ENCODE measurements at places on chromosomes 2 and 18. TPM values are rescaled to one million over a fixed set of nuclear protein-coding genes. Genes with fewer than 3 reads are reported as not detected.
A peak's percentile ranks its signal among the peaks of the same experiment; 100 is the strongest.

- DNase-seq: no peak
Observed at GRCh38 chr2:240795454-240795853, 24.6 kb downstream of the KIF1A start.

DNA sequence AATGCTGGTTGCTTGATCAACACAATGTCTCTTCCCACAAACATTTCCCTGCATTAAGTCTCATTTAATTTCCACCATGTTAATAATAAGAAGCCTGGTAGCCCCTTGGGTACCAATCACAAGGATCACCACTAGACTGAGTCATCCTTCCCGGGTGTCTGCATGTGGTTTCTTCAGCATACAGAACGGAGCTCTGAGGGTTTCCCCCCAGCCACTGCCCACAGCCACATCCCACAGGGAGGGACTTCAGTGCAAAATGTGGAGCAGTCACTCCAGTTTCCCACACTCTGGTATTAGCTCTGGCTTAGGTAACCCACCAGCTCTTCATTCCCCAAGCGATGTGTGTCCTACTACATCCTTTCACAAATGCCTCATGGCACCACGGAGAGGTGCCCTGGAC lies 42.7 kb upstream of the POLE4 start:
- no peak for DNase-seq

DNA sequence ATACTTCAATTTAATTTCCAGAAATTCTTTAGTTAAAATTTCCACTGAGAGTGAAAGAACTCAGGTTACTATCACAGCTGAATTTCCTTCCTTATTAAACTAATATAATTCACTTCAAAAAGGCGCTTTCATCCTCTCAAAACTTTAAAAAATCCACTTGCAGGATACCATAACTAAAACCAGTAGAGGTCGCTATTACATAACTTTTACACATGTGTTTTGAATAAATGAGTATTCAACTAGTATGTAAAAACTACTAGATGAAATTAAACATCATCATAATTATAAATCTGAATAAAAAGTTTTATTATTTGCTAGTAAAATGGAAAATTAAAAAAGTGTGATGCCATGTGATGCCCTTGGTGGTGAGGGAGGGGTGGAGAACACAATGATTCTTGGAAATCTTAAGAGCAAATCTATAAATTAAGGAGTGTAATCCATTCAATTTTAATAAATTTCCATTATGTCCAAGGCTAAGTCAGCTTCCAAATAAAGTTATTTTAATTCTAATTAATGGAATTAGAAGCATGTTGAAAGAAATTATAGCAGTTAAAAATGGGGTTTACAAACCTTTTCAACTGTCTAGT lies 61.4 kb downstream of the SOS1 start:
- DNase-seq: no peak

- DNase-seq: no peak
Observed at GRCh38 chr18:74414953-74415515, 42.1 kb downstream of the DIPK1C start.

GRCh38 chr2:75284345-75284744 lies 85.0 kb upstream of the TACR1 start:
- DNase-seq: no peak

DNA sequence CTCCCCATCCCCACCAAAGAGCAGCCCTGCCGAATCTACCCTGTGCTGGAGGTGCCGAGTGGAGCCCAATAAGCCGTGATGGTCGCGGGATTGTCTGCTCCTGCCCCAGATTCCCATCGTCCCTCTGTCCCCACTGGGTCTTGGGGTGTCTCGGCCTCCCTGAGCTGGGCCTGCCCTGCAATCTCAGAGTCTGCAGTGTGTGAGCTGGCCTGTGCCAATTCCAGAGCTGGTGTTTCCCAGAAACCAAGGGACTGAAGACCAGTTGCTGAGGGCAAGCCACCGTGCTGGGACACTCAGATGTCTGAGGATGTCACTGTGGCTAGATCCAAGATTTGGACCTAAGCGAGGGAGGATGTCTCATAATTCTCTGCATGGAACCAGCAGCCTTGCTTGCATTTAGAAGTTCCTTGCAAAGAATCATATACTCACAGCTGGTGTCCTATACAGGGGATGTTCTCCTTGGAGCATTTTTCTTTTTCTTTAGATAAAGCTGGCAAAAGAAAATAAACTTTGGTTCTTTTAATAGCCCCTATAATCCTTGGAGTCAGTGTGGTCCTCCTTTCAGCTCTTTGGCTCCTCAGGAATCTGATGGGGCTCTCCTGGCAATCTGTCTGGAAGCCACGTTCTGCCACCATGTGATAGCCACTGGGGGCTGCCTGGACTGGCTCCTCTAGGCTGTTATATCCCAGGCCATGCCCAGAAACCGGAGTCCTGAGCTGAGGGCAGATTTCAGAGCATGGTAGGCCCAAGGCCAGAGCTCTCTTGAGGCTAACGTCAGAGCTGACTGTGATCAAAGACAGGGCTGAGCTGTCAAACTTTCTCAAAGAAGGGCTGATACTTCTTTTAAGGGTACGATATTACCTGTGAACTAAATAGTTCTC lies 140.1 kb upstream of the HAAO start:
- no peak for DNase-seq

- DNase-seq: no peak
Observed at GRCh38 chr2:23367760-23368159, 17.2 kb upstream of the KLHL29 start.

DNA sequence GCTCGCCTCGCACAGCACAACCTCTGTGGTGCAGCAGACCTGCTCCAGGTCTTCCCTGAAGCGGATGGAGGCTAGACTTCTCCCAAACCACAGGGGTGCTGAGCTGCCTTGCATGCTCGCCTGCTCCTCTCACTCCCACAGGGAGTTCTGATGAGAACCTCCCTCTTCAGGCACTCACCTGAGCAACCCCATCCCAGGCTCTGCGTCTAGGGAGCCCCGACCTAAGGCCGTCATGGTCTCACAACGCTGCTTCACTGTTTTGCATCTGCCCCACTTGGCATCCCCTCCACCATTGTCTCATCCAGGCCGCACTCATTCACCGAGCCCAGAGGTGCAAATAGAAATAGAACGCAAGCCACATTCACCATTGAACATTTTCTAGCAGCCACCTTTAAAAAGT lies 24.6 kb upstream of the MC5R start:
- DNase-seq: no peak

DNA sequence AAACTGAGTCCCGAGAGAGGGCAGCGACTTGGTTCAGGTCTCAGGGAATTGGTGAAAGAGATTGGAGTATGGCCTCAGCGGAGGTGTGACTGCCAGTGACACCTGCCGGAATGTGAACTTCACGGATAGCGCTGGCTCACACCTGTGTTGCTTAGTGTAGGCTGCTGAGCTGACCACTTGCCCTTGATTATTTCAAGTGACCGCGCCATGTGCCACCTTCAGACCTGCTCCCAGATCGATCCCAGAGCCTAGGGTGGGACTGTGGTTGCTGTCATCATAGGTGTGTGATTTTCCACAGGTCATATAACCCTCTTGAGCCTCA lies 134.8 kb downstream of the GLI2 start:
- no peak for DNase-seq

DNA sequence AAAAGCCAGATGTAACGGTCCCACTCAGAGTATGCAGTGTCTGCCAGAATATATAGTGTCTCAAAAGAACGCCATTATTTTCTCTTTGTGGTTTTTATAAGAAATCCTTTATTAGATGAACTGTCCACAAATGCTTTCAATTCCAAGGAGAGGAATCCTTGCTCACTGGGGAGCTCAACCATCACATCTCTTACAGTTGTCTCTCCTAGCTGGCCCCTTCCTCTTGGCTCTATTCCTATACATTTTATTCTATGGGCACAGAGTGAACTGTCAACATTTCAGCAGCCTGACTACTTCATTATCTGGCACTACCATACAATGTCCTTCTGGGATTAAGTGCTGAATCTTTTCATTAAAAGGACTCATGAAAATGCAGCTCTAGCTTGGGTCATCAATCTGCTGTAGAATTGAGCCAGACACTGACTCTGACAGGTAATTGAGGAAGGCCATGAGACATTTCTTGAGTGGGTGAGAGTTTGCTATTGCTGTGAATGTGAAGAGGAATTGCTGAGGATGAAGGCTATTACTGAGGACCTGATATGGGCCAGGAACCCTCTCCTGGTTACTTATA lies 96.5 kb upstream of the THOC1 start:
- no peak for DNase-seq

DNA sequence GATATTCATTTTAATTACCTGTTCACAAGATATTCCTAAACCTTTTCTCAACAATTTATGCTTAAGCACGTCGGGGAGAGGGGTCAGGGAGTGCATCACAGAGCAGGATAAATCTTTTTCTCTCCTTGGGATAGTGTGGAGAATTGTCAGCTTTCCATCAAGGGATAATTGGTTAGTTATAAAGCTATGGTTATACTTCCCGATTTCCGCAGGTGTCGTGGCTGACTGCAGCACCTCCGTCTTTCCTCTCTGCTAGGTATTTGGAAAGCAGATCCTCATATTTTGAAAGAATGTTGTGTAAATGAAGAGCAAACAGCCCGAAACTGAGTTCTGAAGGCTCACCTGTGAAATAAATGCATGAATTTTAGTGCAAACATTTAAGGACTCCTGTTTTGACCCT lies 778 bp downstream of the DYNC2LI1 start:
- no peak for DNase-seq

DNA sequence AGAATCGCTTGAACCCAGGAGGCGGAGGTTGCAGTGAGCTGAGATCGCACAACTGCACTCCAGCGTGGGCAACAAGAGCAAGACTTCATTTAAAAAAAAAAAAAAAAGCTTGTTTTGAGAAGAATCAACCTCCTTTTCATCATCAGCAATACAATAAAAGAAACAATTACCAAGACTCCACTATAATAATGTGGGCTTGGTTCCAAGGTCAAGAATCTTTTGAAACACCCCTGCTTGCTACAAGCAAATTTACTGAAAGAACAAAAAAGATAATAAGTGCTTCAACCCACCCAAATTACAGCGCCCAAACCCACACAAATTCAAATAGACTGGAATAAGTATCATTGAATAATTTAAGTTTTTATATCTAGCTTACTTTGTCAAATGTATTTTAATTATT lies 33.6 kb upstream of the MAPRE3 start:
- no peak for DNase-seq

DNA sequence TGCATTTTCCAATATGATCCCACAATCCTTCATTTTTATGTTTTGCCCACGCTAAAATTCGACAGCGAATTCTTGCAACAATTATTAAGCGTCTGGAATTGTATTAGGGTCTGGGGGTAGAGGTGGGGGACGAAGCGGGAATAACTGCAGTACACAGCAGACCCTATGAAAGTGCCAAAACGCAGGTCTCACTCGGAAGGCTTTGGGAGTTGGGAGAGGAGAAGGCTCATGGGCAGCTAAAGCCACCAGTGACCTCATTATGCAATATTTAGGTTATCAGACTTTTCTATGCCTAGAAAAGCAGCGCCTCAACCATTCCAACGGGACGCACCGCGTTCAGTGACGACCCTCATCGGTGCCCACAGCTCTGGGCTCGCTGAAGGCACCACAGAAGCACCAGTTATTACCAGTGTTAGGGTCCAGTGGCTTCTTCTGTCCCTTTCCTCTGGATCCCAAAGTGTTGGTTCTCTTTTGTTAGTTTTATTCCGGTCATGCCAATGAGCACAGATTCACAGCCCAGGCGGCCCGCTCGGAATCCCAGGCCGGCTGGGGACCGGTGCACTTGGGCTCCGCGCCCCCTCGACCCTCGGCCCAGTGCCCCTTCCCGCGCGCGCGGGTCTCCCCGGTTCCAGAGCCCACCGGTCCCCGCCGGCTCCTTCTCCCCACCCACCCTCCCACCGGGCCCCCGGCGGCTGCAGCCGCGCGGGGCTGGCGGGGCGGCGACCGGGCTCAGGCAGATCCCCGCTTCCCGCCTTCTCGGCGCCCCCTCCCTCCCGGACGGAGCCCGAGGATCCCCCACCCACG lies 737 bp upstream of the MAPK4 start:
- no peak for DNase-seq

GRCh38 chr2:235570256-235570655 lies 76.4 kb downstream of the AGAP1 start:
- no peak for DNase-seq

GRCh38 chr2:20429528-20429927 lies 17.3 kb upstream of the RHOB start:
- no peak for DNase-seq

GRCh38 chr2:10920764-10921388 lies 9.1 kb downstream of the KCNF1 start:
- no peak for DNase-seq

DNA sequence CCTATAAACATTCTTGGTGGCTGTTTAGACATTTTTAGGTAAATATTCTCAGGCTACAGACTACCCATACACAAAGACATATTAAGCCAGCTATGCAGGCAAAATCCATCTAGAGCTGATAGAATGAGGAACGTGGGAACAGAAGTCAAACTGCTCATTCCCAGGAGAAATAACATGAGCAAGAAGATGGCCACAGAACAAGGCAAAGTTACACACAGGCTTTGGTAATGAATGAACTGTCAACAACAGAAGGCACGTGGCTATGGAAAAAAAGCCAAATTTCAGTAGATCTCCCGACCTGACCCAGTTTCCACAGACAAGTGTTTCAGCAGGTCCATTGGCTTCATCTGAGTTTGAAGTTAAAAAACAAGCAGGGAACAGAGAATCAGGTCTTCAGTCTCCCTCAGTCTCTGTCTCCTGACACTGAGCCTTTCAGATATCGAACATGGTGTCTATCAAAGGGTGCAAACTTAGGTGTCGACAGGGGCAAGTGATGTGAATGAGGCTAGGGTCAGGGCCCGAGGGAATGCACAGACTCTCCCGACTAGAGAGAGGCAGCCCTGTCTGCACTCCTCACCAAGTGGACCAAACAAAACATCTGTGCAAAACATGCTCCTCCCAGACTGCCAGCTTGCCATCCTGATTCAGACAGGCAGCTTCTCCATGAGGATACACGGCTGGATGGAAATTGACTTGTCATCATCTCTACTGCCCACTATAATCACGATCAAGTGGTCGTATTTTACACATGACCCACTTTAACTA lies 25.9 kb downstream of the SIGLEC15 start:
- DNase-seq: no peak

- DNase-seq: peak; percentile 67
Observed at GRCh38 chr2:158745067-158745865, 49.9 kb upstream of the DAPL1 start.

DNA sequence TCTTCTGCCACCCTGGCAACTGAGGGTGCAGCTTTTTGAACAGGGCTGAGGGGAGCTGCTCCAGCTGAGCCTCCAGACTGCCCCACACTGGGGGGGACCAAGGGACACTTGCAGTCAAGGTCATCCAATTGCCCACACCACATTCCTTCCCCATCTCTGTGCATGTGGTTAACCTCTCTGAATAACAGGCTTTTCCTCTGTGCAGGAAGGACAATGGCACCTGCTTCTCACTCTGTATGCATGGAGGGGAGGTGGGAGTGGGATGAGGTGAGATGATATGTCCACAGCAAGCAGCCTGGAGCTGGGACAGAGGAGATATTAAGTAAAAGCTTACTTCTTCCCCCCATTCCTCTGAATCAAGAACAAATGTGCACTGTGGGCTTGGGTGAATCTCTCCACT lies 39.1 kb upstream of the TEX51 start:
- DNase-seq: no peak

Gene PDCD1
- polyA plus RNA-seq: 0.29 TPM

Gene VWA3B
- polyA plus RNA-seq: 0.11 TPM

Gene CERKL
- not detected for polyA plus RNA-seq

Gene OXER1
- 5.6 TPM for polyA plus RNA-seq

Gene SERPINB2
- not detected for polyA plus RNA-seq

Gene UGT1A5
- polyA plus RNA-seq: not detected
